8988T (cell line): ENCODE measurements at places on chromosomes 2 and 18.

DNA sequence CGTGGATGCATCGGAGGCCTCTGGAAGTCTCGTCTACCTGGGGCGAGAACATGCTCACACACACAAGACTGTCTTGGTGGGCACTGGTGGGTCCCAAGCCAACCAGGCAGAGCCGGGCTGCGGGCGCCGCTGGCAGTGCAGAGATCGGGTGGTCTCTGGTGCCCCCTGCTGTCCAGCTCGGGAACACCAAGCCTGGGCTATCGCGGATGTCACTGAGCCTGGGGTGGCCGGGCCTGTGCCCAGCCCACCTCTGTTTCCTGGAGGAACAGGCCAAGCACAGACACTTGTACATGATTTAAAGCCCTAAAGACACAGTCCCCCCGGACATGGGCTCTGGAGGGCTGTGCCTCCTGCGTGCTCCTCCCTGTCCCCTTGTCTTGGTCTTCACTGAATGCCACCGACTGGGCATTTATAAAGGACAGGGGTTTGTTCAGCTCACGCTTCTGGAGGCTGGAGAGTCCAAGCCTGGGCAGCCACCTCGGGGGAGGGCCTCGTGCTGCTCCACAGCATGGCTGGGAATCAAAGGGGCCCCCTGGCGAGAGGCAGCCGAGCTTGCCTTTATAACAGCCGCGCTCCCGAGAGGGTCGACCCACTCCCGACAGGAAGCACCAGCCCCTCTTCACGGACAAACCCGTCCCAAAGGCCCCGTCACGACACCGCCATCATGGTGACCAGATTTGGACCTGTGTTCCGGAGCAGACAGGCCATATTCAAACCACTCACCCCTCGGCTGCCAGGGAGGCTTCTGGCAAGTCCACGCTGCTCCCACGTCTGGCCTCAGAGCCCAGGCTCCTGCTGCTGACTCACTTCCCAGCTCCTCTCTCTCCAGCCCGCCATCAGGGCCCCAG is 3.6 kb upstream of the OTOS start:
- peak; percentile 96 for DNase-seq

DNA sequence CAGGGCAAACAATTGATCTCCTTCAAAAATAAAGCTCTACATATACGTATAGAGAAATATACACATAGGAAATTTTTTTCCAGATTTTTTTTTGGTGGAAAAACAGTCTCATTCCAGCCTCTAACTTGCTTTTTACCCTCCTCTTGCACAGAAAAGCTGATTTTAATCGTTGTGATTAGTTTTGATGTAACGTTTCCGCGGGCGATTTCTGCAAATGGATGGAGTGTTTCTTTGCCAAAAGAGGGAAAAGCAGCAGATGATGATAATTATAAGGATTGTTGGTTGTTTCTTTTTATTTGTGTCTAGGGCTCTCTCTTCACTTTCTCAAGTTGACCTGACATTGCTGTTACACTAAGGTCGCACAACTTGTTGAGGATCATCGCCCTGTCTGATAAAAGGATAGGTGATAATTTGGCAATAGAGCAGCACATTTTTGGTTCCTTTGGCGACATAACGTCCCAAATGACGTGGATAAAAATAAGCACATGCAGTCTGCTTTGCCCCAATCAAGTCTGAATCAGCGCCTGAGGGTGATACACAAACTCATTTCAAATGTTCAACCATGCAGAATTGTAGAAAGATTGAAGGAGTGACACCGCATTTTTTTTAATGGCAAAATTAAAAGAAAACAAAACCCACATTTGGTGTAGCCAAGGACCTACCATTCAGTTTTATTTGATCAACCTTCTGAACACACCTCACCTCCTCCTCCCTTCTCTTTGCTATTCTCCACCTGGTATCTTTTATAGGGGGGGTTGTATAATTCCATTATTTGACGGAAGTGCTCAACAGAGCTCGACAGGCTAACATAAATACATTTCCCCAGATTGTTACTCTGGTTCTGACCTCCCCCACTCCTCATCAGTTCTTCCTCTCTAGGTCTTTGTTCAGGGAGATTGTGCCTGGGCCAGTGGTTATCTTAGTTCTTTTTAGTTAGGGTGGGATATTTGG is 109.6 kb upstream of the KCTD1 start:
- no peak for DNase-seq

GRCh38 chr2:139645617-139646016 is 865.4 kb upstream of the NXPH2 start:
- DNase-seq: no peak

- no peak for DNase-seq
Observed at GRCh38 chr18:74836296-74837139, 238.8 kb downstream of the ZNF407 start.

DNA sequence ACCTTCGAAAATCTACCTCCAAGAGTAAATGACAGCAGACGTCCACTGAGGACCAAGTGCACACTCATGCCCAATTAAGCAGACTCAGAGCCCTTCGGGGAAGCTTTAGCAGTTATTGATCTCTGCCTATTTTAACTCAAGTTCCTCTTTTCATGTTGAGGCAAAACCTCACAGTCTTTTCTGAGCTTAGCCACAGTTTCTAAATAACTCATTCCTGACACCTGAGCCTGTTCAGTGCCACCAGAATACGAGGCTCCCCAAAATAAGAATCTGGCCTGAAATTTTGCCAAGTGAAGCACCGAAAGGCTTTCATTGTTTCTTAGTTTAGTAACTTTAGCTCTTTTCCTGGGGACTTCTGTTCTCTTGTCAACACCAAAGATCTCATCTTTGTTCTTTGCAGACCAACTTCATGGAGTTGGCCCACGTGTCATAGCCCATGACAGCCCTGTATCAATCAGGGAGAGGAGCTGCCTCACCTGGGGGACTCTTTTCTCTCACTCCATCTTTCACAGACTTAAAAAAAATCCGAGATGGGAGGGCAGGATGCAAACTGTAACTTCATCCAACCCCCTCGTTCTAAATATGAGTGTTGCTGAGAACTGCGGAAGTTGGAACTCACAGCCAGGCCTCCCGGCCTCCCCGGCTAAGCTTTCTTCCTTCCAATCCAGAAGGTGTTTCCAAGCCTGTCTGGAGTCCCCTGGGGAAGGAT is 22.2 kb downstream of the INPP5D start:
- no peak for DNase-seq

GRCh38 chr18:77067291-77068061 is 65.1 kb downstream of the MBP start:
- DNase-seq: no peak

- no peak for DNase-seq
Observed at GRCh38 chr2:12514631-12515437, 201.9 kb upstream of the TRIB2 start.

DNA sequence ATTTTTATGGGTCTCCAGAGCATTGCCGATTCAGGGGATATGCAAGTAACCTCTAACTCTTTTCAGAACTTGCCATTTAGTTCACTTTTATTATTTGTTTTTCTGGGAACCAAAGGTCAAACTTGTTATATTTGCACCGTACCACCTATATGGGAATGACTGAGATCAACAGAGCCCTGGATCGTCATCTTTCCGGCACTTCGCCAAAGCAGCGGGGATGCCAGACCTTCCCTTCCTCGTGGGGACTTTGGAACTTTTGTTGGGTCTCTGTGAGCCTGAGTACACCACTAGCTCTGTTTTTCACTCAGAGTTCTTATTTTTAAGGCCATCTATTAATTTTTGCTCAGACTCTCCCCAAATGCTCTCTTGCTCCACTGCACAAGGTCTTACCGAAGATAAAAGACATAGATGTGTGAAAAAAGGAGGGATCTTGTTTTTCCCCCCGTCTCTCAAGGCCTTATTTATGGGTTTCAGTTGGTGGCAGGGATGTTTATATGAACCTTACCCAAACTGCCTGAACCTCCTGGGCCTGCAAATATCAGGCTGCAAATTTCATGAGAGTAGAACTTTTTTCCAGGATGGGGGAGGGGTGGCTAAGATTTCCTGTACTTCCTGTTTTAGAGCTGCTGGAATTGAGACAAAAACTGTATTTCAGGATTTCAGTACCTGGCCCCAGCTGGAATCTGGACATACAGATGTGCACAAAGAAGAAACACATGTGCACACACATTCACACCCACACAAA is 350.3 kb downstream of the HRH4 start:
- no peak for DNase-seq

GRCh38 chr2:180934911-180935310 is 45.5 kb upstream of the UBE2E3 start:
- no peak for DNase-seq

DNA sequence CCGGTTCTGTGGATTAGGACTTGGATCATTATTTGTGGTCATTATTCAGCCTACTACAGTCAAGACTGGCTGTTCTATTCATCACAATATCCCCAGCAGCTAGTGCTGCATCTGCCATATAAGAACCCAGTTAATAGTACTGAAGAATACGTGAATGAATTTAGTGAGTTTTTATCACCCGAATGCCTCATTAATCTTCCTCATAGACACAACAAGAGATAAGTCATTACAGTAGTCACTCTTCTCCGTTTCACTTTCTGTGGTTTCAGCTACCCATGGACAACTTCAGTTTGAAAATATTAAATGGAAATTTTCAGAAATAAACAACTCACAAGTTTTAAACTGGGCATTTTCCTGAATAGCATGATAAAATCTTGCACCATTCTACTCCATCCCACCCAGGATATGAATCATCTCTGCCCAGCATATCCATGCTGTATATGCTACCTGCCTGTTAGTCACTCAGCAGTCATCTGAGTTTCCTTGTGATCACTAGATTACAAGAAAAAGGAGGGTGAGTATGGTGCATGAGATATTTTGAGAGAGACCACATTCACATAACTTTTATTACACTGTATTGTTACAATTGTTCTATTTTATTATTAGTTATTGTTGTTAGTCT is 363.7 kb upstream of the CHAC2 start:
- DNase-seq: no peak

DNA sequence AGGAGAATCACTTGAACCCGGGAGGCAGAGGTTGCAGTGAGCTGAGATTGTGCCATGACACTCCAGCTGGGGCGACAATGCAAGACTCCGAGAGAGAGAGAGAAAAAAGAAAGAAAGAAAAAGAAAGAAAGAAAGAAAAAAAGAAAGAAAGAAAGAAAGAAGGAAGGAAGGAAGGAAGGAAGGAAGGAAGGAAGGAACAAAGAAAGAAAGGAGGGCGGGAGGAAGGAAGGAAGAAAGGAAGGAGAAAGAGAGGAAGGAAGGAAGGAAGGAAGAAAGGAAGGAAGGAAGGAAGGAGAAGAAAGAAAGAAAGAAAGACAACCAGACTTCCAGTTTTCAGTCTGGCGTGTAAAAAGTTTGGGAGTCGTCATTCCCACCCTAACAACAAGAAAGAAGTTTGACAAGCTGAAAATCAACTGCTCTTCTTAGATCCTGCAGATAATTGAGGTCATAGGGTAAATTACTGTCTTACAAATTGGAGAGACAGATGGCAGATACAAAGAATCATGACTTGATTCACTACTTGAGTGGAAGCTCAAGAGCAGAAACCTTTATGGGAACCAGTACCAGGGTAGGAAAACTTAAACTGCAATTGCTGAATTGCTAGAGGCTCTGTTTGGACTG is 15.1 kb upstream of the CYP27C1 start:
- DNase-seq: no peak

DNA sequence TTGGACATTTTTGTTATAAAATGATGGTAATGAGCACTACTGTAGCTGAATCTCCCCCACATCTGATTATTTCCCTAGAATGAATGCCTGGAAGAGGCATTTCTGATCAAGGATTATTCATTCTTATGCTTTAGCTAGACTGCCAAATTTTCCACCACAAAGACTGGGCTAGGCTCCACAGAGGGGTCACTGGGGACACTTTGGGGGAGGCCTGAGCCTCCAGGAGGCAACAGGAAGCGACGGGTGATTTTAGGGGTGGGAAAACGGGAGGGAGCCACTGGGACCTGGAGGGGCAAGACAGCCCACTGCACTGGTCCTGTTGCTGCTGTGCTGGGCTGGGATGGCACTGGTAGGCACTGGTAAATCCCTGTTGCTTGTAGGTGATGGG is 2.4 kb upstream of the ASB1 start:
- DNase-seq: no peak

DNA sequence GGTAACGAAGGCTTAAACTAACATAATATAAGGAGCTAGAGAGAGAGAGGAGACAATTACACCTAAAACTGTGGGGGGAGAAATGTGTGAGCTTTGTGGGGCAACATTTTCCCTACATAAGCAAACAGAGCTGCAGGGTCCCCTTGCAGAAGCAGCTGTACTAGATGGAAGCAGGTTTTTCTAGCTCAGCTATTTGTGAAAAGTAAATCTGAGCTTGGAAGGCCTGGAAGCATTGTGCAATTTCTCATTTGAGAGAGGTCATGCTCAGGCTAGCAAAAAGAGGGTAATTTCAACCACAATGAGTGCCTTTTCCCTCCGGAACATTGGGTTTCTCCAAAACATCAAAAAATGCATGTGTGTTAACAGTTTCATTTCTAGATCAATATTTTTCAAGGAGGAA is 130.0 kb downstream of the ARL4C start:
- no peak for DNase-seq

DNA sequence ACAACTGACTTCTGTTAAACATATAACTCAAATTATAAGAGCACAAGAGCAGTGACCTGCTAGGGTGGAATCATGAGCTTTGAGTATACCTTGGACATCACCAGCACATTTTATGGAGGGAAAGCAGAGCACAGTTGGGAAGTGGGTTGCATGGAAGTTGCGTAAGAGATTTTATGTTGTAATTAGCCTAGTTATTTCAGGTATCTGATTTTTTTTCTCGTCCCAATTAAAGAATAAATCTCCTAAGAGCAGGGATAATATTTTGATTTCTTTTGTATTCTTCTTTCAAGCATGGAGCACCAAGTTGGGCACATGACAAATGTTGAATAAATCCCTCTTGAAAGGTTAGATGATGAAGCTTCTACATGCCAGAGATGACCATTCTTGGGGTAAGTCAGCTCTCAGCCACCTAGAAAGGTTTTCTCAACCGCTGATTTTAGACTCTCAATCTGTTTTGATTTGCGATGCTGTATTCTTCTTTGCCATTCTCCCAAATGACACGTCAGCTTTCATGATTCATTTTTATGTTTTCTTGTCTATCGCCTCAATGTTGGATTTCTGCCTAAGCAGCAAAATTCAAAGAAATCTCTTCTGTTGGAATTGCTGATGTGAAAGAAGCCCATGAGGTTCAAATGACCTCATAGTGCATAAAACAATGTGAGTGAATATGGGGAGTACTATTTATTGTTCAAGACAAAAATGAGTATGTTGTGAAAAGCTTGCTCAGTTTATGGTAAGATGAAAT is 15.3 kb upstream of the FN1 start:
- DNase-seq: no peak

DNA sequence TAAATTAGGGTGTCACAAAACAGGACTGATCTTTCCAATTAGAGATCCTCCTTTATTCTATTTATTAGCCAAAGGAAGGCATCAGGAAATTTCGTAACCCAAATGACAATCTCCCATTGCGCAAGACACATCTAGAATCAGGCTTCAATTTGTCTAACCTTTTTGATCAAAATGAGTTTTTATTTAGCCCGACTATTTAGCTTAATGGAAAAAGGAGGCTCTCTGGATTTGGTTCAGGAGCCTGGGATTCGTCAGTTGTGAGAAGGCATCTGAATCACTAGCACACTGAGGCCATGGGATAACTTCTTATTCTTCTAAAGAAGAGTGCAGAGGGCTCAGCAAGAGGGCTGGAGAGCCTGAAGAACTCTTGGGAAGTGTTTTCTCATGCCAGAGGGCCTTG is 332.1 kb upstream of the ETAA1 start:
- DNase-seq: no peak

- DNase-seq: no peak
Observed at GRCh38 chr2:96207774-96208142, 869 bp downstream of the STARD7 start.
